Mucosa of gallbladder (tissue), 1 donor: ENCODE measurements at places on chromosomes 2 and 18. TPM values are rescaled to one million over a fixed set of nuclear protein-coding genes. Genes with fewer than 3 reads are reported as not detected.
A peak's percentile ranks its signal among the peaks of the same experiment; 100 is the strongest.

FZD7 gene
- 10.4 TPM for total RNA-seq

CCDC121 gene
- 4.7 TPM for total RNA-seq

ZNF519 gene
- 9.3 TPM for total RNA-seq

GAL3ST2 gene
- total RNA-seq = 26.4 TPM

MRPL44 gene
- 26.5 TPM for total RNA-seq

ARHGEF4 gene
- 11.7 TPM for total RNA-seq

ANKAR gene
- 9.3 TPM for total RNA-seq

CTNNA2 gene
- total RNA-seq = 0.37 TPM

FAM124B gene
- 1.2 TPM for total RNA-seq

CXCR4 gene
- 61.1 TPM for total RNA-seq

ANKRD29 gene
- total RNA-seq = 3.1 TPM

MYL12B gene
- total RNA-seq = 342 TPM

CRYGC gene
- not detected for total RNA-seq

DNA sequence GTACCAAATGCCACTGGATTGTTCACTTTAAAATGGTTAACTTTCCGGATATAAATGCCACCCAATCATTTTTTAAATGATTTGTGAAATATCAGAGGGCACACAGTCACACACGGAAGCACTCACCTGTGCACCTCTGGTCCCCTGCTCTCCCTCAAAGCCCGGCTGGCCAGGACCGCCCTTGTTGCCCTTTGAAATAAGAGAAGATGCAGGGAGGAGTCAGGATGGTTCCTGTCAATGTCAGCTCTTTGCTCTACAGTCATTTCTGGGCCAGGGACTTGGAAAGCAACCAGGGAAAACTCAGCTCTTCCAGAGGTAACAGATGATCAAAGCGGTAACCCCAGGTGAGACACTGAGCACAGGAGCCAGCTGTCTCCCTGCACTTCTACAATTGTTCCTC is 60.7 kb downstream of the COL6A3 start:
- DNase-seq = no peak

DNA sequence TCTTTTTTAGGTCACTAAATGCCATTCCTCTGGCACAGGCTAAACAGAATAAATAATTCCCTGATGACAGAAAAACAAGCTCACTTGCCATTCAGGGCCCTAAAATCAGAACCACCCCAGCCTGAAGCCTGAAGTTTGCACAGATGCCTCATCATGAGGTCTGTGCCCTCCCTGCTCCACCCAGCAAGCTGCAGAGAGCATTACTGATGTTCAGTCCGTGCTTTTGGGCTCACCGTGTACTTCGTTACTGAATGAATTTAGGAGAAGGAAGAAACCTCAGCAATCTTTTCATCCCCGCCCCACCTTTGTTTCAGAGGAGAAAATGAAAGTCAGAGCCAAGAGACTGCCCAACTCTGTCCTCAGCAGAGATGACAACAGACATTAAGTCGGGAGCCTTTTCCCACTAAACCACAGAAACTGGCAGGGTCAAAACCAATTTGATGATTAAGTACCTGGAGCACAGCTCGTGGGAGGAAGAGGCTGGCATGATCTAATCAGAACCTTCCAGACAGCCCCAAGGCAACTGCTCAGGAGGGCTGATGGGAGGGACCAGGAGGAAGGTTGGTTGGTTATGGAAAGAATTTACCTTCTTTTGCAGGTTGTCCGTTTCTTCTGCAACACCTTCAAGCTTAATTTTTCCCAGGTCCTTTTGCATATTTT is 122.7 kb downstream of the LAMA1 start:
- DNase-seq = no peak

GRCh38 chr2:101803945-101804696 is 106.6 kb downstream of the MAP4K4 start:
- DNase-seq = no peak

- DNase-seq = no peak
Measured at GRCh38 chr2:86747711-86748639, 27.9 kb downstream of the RMND5A start.

GRCh38 chr18:3388323-3388722 is 61.6 kb upstream of the TGIF1 start:
- no peak for DNase-seq

DNA sequence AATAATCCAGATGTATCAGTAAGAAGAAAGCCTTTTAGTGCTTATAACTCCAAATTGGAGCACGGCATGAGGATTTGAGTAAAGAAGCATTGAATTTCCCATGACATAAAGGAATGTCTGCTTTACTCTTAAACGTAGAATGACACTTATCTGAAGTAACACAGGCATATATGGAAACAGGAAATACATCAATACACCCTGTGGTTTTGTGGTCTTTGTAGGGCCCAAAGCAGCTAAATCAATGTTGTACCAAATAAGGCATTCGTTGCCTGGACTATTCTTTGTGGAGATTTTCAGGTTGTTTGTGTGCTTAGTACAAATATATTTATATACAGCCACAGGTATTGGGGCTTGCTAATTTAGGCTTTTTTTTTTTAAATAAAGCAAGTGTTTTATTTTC is 660.5 kb downstream of the LRRTM4 start:
- DNase-seq = no peak

DNA sequence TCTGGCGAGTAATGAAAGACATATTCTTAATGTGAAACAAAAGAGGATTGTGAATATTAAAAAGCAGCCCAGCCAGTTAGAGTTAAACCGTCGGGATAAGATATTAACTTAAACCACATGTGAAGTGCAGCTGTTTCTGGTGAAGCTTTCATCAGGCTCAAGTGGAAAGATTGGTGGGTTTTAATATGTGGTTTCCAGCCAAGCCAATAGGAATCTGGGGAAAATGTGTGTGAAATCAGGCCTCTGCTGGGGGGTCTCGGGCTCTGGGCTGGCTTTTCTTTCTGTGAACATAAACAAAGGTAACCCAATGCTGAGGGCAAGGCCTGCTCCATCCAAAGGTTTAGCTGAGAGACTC is 279.6 kb downstream of the SLC4A3 start:
- no peak for DNase-seq

DNA sequence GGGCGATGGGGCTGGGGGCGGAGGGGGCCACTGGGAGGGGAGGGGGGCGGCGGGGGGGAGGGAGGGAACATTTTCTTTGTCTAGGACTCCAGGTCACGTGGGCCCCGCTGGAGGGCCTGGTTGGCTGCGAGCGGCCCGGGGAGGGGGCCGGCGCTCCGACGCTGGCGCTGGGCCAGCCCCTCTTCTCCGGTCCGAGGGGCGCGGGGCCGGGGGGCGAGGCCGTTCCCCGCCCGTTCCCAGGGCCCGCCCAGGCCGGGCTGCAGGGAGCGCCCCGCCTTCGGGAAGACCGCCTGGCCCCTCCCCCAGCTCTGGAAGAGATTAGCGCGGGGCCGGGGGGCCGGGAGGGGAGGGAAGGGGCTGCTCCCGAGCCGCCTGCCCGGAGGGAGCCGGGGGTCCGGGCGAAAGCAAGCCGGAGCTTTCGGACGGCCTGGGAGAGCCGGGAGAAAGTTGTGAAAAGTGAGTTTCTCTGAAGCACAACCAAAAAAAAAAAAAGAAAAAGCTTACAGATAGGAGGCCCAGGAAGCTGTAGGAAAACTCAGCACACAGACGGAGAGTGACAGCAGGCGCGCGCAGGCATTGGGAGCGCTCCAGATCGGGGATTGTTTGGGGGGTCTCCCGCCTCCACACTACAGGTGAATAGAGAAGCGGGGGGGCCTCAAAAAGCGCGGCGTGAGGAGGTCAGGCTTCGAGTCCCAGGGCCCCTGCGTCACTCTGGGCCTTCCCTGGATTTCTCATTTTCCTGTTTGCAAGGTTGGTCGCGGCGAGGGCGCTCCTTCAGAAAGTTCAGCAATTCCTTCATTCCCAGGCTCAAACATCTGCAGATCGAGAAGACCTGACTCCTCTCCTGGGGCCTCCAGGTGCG is 84.1 kb upstream of the POMC start:
- peak; percentile 59 for DNase-seq

- DNase-seq = no peak
Measured at GRCh38 chr2:179703702-179704101, 157.7 kb downstream of the ZNF385B start.

DNA sequence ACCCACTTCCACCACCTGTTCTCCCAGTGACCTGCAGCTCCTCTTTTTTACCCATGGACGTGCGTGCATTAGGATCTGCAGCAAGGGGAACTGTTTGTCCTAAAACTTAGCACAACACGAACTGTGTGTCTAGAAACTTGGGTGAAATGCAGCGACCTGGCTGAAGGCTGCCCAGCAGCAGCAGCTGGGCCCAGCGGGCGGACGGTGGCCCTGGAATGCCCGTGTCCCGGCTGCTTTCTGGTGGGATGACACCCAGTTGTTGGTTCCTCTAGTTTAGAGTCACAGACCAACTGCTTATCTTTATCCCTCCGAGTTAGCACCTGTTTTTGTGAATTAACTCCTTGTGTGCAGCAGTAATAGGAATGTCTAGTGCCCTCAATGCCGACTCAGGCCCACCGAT is 61.9 kb upstream of the PXDN start:
- DNase-seq = no peak

DNA sequence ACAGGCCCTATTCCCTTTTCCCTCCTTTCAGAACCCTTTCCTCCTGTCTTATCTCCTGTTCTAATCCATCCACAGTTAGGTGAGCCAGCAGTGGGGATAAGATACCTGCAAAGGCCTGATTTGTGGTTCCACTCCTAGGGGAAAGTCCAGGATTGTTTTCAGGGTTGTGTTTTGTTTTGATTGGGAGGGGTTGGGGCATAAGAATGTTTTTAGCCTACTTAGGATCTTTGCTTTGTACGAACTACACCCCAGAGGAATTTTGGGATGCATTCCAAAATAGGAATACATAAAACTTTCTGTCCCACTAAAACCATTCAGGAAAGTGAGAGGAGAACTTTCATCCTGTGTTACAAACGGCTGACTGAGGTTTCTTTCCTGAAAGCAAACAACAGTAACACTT is 150.8 kb upstream of the PGAP1 start:
- no peak for DNase-seq

GRCh38 chr2:15287447-15288184 is 273.5 kb downstream of the NBAS start:
- DNase-seq = no peak

- no peak for DNase-seq
Measured at GRCh38 chr2:105397025-105397722, 1.7 kb downstream of the FHL2 start.

DNA sequence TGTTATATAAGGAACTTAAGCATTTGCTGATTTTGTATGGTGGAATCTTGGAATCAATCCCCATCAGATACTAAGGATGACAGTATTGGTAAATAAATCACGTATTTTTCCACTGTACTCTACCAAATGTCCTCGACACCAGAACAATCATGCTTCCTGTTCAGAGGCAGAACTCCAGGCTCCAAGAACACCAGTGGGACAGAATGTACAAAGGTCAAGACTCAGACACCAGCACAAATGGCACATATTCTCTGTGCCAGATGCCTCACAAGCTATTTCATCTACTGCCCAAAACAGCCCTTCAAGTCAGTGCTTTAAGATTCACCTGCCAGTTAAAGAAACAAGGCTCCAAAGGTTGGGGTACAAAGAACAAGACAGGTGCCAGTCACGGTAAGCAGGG is 420.5 kb downstream of the STK39 start:
- no peak for DNase-seq

DNA sequence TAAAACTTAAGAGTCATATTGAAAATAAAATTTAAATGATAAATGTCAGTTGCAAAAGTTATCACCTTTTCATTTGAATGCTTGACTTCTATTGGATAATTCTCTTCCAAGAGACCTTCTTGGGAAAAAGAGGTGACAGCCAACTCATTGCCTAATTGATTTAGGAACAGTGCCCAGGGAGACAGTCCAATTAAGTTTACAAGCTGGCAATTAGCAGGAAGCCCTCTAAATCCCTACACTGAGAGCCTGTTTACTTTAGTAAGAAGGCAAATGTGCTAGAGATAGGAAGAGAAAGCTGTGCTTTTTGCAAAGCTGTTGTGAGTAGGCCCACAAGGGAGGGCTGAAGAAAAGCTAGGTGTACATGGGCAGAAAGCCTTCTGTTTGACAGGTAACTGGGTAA is 189.1 kb downstream of the WDPCP start:
- no peak for DNase-seq

DNA sequence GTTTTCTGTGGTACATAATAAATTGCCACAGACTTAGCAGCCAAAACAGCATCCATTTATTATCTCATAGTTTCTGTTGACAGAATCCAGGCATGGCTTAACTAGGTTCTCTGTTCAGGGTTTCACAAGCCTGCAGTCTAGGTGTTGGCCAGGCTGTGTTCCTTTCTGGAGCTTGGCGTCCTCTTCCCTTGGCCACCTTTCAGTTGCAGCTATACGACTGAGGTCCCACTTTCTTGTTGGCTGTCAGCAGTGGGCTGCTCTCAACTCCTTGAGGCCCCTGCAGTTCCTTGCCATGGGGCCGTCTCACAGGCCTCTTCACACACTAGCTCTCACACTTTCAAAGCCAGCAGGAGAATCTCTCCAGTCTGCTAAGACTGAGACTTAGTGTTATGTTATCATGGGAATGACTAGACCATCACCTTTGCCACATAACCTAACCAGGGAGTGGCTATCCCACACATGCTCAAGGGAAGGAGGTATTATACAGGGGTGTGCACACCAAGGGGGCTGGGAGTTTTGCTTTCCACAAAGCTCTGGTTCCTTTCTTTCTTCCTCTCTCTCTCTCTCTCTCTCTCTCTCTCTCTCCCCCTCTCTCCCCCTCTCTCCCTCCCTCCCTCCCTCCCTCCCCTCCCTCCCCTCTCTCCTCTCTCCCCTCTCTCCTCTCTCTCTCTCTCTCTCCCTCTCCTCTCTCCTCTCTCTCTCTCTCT is 15.8 kb downstream of the RIOK3 start:
- DNase-seq = no peak

DNA sequence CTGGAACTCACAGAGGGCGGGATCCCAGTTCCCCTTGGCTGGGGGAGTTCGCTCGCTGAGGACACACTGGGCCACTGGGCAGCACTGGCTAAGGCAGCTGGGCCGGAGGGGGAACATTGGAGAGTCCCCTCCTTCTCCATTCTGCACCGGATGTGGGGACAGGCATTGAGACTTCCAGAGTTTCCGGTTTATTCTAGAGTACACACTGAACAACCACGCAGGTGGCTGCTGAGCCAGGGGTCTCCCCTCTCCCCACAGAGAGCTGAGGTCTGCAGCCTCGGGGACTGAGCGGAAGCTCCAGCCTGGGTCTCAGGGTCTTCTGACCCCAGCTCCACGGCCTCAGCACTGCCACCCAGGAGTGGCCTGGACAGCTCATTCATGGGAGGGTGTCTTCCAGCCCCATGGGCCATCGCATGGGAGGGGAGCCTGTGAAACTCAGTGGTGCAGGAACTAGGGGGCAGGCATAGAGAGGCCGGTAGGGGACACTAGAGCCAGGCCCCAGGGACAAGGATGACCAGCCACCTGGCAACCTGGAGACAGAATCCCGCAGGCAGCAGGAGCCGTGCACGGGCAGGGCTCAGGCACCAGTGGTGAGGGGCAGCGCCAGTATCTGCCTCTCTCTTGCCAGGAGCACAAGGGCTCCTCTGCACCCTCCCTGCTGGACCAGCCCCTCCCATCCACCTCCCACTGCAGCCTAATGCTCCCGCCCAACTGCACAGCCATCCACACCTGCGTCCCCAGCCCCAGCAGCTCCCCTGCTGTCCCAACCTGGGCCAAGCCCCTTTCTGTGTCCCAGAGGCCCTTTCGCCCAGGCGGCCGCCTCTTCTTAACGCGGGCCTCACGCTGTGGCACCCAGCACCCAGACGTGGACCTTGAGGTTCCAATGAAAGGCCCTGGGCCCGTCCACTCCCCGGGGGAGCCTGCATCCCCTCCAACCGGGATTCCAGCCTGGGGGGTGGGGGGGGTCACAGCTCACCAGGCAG is 45.1 kb upstream of the GPC1 start:
- DNase-seq = no peak

GRCh38 chr18:77077401-77077800 is 55.2 kb downstream of the MBP start:
- no peak for DNase-seq

GRCh38 chr18:53947092-53947640 is 277.3 kb downstream of the MBD2 start:
- no peak for DNase-seq
